Activated CD4-positive, alpha-beta memory T cell treated with anti-CD3 and anti-CD28 coated beads for 36 hours (primary cell): ENCODE measurements at places on chromosomes 6 and 20. TPM values are rescaled to one million over a fixed set of nuclear protein-coding genes. Genes with fewer than 3 reads are reported as not detected.

MYLK4 gene
- 0.05 TPM for total RNA-seq

DZANK1 gene
- 1.4 TPM for total RNA-seq

ADGB gene
- 0.56 TPM for total RNA-seq

SALL4 gene
- total RNA-seq: not detected

CDH26 gene
- 1.6 TPM for total RNA-seq

SLC4A11 gene
- 0.87 TPM for total RNA-seq
